Cortex of kidney (tissue), 1 donor: ENCODE measurements at places on chromosomes 1 and 21.

- no peak for DNase-seq
These were observed 47.6 kb downstream of the KIAA0319L start for GRCh38 chr1:35509558-35509957.

GRCh38 chr1:213605732-213606131, 382.0 kb upstream of the PROX1 start:
- DNase-seq, result no peak

- no peak for DNase-seq
These were observed 1.6 kb upstream of the IER5 start for GRCh38 chr1:181086926-181087325.

DNA sequence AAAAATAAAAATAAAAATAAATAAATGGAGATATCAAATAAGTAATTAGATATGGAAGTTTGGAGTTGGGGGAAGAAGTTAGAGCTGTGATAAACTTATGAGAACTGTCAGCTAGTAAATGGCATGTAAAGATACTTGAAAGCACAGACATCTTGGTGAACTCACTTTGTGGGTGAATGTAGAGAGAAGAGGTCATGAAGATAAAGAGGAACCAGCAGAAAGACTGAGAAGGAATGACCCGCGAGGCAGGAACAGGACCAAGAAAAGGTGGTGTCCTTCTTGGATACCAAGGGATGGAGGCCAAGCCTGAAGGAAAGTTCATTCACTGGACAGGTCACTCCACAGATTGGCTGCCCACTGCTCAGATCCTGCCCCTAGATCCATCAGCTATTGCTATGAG, 4.7 kb upstream of the CAPZB start:
- no peak for DNase-seq

GRCh38 chr1:214199585-214199984, 81.4 kb upstream of the SMYD2 start:
- no peak for DNase-seq

- DNase-seq, result no peak
These were observed 129.3 kb upstream of the VAMP3 start for GRCh38 chr1:7641587-7642417.

- no peak for DNase-seq
These were observed 133.8 kb upstream of the EDN2 start for GRCh38 chr1:41618066-41618825.

DNA sequence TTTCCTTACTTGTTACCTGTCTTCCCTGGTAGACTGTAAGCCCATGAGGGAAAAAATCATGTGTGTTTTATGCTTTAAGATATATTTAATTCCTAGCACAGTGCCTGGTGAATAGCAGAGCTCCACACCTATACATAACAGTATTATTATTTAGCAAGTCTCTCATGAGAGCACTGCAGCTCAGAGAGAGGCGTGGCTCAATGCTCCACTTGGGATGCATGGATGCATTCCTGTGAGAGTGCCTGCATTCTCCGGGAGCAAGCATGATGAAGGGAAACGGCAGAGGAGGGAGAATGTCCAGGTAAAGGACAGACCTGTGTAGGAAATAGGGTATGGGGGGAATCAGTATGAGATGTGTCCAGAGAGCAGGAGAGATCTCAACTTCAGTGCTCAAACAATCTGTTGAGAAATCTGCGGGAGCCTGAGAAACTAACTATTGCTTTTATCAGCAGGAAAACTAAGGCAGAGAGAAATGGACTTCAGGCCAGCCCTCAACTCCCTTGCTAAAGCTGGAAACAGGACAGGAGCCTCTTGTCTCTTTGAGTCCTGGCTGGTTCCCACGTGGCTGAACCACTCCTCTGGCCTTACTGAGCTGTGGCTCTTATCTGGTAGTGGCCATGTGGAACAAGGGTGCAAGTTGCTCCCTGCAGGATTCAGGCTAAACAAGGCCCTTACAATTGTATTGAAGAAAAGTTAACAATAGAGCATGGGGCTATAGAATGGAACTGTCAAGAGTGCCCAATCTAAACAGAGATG, 113.1 kb downstream of the KCNN3 start:
- DNase-seq, result no peak

- no peak for DNase-seq
These were observed 32.0 kb upstream of the TTC22 start for GRCh38 chr1:54833121-54833520.

- DNase-seq, result no peak
These were observed 60.8 kb upstream of the SLC35F3 start for GRCh38 chr1:233843525-233844204.

DNA sequence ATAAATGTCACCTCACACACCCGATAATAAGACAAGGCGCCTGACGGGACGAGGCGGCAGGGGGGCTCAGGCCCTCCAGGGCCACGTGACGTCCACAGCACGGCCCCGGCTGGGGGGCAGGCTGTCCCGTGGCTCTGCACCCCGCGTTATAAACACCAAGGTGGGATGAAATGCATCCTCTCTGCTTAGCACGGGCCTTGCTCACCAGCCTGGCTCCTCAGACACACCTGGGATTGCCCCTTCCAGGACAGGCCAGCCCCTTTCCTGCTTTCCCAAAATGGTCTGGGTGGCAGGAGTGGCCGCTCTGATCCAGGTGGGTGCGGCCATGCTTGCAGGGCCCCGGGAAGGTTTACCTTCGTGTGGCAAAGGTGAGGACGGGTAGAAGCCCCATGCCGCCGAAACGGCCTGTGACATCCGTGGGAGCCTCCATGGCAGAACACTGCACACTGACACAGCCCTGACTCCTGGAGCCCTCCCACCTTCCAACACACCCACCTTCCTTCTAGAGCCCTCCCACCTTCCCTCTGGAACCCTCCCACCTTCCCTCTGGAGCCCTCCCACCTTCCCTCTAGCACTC, 35.9 kb downstream of the SLC19A1 start:
- no peak for DNase-seq

DNA sequence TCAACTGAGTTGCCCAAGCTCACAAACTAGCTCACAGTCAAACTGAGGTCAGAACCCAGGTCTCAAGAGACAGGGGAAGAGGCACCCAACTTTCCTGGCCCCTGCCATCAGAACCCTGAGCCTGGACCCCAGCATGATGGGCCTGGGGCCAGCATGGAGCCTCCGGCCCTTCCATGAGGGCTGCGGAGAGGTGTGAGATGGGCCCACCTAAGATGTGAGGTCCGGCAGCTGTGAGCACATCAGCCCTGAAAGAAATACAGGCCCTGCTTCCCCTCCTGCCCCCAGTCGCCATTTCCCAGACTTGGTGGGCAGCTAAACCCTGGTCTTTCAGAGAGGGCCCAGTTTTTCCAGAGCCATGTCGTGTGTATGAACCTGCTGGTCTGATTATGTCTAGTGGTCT, 30.6 kb downstream of the QSOX1 start:
- no peak for DNase-seq

GRCh38 chr1:73676186-73676585, 521.8 kb downstream of the LRRIQ3 start:
- DNase-seq, result no peak

- DNase-seq, result no peak
These were observed 9.9 kb upstream of the MIIP start for GRCh38 chr1:12009318-12009947.

DNA sequence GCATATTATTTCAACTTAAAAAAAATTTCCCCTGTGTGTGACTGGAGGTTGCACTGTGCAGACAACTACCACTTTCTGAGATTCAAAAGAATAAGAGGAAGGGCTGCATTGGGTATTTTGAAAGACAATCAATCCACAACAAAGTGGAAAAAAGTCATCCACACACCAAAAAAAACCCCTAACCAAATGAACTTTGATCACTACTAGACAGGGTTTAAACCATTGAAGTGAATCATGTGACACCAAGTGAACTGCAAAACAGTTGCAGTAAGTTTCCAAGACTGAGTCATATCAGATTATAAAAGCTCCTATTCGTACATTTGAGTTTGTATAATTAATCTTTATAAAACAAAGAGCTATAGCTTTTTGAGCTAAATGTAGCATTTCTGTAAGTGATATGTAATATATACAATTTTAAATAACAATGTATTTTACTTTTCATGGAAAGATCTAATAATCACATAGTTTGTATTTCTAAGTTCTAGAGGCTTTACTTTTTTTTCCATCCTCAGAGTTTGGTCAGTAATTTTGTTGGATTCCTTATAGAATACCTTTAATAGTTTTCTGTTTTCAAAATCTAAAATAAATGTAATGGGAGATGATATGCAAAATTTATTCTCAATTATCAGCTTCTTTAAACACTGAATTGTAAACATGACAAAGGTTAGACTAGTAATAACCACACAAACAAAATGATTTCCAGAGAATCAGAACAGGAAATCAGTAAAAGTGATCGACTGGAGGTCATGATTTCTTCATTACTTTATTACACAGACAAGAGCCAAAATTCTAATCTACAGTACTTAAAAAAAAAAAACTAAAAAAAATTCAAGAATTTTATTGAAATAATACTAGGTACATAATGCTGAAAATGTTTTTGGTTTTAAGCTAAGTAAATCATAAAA, 50.5 kb upstream of the GFI1 start:
- no peak for DNase-seq

DNA sequence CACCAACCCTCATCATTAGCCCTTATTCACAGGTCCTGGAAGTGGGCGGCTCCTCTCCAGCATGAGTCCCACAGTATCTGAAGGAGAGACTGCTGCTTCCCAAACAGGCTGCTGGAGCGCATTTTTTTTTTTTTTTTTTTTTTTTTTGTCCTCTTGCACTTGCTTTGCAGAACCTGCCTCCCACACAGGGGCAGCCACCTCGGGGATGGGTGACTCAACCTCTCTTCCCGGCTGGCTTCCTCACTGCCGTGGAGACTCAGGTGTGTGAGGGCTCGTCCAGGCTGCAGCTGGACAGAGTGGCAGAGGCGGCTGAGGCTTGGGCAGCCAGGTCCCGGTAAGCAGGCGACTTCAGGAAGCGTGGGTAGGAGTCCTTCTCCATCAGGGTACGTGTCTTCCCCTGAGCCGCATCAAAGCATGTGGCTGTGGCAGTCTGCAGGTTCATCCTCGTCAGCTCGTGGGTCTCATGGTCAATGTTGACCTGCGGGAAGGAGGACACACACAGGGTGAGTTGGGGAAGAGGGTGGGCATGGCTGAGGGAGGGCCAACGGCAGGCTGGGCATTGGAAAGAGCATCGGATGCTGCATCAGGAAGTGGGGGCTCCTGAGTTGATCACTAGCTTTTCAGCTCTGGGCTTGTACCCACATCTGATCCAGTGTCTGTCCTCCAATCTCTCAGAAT, 4.0 kb downstream of the RGS16 start:
- no peak for DNase-seq

- no peak for DNase-seq
These were observed 32.0 kb downstream of the MAP7D1 start for GRCh38 chr1:36187800-36188593.

DNA sequence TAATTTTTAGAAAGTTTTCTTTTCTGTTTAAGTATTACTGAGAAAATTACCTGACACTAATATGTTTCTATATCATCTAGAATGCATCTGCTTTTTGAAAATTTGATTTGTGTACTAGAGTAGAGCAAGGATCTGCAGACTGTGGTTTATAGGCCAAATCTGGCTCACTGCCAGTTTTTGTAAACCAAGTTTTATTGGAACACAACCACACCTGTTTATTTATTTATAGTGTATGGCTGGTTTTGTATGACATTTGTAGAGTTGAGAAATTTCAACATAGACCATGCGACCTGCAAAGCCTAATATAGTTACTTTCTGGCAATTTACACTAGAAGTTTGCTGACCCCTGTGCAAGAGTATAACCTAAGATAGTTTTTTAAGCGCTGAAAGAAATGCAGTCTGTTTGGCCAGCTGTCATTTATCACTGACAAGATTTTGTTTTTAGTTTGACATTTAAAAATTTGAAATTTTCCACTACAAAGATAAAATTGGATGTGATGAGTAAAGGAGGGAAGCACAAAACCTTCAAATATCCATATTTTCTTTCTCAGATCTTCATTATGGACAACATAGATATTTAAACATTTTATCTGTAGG, 36.1 kb upstream of the CACYBP start:
- no peak for DNase-seq

DNA sequence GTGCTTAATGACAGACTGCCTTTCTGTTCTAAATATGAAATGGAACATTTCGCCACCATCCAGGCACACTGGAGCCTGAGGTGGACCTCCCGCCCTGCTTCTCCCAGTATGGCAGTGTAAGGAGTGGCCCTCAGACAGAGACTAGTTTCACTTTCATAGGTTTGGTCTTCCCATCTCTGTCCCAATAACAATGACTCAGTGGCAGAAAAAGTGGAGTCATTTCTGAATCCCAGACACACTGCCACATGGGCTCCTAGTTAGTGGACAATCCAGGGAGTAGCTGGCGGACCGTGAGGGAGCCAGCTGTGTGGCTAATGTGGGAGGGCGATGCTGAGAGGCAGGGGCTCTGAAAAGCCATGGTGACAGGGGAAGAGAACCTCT, 95.6 kb upstream of the TSPAN2 start:
- DNase-seq, result no peak
